ENCODE measurements at places on chromosomes 1 and 21.
A peak's percentile ranks its signal among the peaks of the same experiment; 100 is the strongest.

DNA sequence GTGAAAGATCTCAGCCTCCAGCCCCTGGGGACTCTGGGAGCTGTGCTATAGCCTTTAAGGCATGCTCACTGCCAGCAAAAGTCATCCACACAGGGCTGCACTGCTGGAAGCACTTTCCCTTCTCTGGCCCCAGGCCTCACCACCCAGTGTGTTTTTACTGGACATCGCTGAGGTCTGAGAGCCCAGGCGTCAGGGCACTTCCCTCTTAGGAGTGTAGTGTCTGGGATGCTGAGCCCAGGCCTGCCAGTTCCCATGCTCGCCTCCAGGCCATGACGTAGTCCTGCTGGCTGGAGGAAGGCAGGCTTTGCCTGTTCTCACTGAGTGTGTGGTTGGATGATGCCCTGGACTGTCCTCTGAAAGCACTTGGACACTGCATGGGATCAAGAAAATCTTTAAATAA lies 101.2 kb downstream of the GDAP2 start:
- no peak for DNase-seq

DNA sequence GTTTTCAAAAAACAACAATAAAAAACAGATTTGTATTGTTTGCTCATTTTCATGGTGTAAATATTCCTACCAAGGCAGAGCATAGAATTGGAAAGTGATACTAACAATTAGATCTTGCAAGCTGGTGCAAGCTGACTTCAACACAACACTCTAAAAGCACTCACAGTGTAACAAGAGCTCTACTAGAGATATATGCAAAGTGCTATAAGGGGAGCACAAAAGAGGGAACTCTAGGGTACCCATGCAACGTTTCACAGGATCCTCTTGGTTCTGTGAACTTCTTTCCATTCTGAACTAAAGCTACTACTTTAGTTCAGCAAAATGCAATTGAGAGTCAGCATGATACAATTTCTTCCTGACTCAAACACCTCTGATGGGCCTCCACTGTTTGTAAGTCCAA lies 78.3 kb downstream of the ATP1B1 start:
- DNase-seq = no peak

GRCh38 chr1:211483896-211484612 lies 7.9 kb downstream of the RD3 start:
- DNase-seq = no peak

- no peak for DNase-seq
Measured at GRCh38 chr1:1619917-1620361, 4.6 kb downstream of the MIB2 start.

- DNase-seq = no peak
Measured at GRCh38 chr21:35217504-35218060, 168.5 kb upstream of the RUNX1 start.

DNA sequence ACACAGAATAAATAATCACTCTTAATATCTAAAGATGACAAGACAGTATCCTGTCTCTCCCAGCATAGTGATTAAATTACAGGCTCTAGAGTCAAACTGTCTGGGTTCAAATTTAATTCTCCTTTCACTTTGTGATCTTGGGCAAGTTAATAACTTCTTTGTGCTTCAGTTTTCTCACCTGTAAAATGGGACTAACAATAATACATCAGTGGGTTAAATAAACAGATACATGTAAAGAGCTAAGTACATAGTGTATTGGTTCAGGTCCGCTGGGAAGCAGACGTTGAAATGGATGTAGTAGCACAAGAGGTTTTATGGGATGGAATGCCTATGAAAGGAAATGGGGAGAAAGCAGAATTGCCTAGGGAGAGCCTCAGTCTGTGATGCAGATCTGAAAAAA lies 10.7 kb downstream of the ZFYVE9 start:
- no peak for DNase-seq

- DNase-seq = no peak
Measured at GRCh38 chr1:152673016-152673415, 2.1 kb upstream of the LCE2C start.

DNA sequence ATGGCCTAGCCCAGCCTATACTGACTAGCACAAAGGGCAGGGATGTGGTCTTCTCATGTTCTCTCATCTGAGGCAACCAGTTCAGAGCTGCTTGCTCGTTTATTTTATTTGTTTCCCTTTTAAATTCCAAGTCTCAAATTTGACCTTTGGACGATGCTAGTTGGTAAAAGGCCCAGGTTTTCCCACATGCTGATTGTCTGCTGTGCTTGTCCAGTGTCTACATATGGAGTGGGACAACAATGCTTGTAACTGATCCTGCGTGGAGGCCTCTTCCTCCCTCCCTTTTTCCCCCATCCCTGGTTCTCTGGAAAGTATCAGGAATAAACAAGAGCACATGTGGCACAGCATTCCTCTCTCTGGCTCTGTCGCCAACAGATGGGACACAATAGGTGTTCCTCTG lies 34.0 kb upstream of the BEND5 start:
- no peak for DNase-seq

DNA sequence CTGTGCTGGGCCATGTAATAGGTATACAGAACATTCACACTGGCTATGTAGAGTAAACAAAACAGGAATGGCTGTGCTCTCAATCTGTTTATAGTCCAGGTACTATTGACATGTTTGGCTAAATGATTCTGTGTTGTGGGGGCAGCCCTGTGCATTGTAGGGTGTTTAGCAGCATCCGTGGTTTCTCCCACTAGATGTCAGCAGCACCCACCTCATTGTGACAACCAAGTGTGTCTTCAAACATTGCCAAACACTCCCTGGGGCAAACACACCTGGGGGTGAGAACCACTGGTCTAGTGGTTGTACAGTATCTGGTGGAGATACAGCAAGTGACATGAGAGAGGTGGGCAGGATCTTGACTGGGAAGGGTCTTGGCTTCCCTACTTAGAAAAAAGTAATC lies 80.4 kb upstream of the SPATA6 start:
- DNase-seq = no peak

- no peak for DNase-seq
Measured at GRCh38 chr21:34227386-34227852, 136.4 kb upstream of the KCNE2 start.

- no peak for DNase-seq
Measured at GRCh38 chr1:172902861-172903381, 147.8 kb downstream of the TNFSF18 start.

- DNase-seq = no peak
Measured at GRCh38 chr1:115184260-115184950, 95.1 kb upstream of the TSPAN2 start.

DNA sequence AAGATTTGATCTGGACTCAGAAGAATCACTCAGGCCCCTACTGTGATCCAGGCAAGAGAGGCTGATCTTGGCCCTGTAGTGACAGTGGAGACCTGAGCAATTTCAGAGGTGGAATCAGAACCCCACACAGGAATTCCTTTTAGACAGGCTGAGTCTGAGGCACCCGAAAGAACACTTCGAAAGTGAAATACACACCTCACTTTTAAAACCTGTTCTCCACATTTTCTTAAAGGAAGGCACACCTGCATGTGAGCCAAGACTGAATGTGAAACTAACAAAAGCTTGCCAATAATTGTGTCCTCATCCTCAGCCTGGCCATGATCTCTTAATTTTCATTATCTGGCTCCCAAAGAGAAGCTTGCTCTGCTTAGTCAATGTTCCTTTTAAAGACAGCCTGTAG lies 32.2 kb downstream of the SIPA1L2 start:
- no peak for DNase-seq

DNA sequence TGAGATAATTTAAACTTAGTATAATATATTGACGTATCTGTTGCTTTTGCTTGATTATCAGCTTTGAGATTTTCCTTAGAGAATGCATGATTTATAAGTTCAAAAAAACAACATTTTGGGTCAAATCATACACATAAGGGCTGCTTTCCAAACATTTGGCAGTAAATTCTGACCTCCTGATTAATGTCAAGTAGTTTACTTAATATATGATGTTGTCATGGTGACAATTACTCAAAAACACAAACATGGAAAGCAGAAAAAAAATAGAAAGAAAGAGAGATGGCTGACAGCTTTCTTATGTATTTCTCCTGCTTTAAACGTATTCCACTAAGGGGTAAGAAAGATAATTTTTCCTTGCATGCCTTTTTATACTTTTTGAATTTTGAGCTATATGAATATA lies 258.2 kb upstream of the C1orf105 start:
- no peak for DNase-seq

- DNase-seq = peak; percentile 81
Measured at GRCh38 chr1:116763116-116763786, 9.0 kb downstream of the CD2 start.

DNA sequence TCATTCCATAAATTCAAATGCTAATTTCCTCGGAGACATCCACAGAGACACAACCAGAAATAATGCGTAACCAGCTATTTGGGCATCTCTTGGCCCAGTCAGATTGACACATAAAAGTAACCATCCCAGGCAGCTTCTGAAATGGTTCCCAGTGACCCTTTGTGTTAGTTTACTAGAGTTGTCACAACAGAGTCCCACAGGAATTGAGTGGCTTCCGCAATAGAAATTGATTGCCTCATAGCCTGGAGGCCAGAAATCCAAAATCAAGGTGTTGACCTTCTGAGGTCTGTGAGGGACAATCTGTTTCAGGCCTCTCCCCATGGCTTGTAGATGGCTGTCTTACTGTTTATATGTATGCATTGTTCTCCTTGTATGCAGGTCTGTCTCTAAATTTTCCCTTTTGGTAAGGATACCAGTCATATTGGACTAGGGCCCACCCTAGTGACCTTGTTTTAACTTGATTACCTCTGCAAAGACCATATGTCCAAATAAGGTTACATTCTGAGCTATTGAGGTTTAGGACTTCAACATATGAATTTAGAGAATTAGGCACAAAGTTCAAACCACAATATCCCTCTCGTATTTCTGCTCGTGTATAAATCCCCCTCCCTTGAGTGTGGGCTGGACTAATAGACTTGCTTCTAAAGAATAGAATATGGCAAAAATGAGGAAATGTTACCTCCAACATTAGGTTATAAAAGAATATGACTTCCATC lies 78.2 kb upstream of the FGGY start:
- DNase-seq = no peak

- DNase-seq = no peak
Measured at GRCh38 chr1:188706742-188707141, 1770.9 kb downstream of the BRINP3 start.

- DNase-seq = no peak
Measured at GRCh38 chr1:118960567-118961136, 27.5 kb downstream of the TBX15 start.

DNA sequence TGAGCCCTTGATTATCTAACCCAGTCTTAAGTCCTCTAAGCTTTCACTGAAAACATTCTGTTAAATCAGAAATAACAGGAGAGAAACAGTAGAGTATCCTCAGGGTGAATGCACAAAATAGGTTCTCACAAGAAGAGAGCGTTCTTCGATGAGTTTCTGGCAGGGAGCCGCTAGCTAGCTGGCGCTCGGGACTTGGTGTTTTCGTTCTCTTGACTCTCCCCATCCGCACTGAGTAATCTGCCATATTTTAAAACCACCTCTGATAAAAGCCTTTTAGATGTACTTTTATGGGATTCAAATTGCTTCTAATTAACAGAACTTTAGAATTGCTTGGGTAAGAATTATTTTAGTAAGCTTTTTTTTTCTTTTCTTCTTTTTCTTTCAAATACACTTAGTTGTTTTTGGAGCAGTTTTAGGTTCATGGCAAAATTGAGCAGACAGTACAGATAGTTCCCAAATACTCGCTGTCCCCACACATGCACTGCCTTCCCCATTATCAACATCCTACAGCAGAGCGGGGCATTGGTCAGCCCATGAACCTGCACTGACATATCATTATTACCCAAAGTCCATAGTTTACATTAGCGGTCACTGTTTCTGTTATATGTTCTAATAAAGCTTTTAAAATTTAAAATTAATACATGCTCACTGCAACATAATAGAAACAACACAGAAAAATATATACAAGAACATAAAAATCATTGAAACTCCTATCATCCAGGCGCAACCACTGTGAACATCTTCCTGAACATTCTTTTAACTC lies 35.4 kb downstream of the PRDM2 start:
- no peak for DNase-seq

- no peak for DNase-seq
Measured at GRCh38 chr1:42961312-42962091, 2.8 kb upstream of the SLC2A1 start.

GRCh38 chr1:60071296-60071695 lies 2.3 kb downstream of the C1orf87 start:
- DNase-seq = no peak

- no peak for DNase-seq
Measured at GRCh38 chr1:18989176-18989799, 32.8 kb upstream of the IFFO2 start.

- no peak for DNase-seq
Measured at GRCh38 chr1:214282630-214283242, 1.8 kb downstream of the SMYD2 start.

- DNase-seq = no peak
Measured at GRCh38 chr1:163912170-163912884, 590.6 kb downstream of the NUF2 start.

DNA sequence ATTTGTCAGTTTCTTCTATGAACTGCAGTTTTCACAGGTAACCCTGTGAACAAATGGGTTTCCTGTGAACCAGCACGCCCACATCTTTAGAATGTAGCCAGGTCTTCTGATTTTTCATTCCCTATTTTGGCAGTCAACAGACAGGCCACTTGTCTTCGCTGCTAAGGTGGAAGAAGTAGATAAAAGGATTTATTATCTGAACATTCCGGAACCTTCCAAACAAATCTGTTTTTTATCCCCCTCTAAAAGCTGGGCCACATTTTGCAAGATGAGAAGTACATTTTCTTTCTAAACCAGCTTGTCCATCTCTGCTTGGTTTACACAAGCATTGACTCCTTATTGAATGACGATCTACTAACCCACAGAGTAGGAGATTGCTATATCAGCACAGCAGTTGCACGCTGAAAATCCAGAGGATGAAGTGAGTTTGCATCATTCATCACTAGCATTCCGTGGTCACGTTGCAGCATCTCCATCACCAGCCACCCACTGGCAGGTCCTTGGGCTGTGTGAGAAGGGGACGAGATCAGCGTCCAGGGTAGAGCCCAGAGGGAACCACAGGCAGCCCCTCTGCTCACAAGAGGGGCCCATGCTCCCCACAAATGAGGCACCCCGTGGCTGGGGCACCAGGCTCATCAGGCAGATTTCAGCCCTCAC lies 83.5 kb downstream of the TOMM20 start:
- DNase-seq = no peak

GRCh38 chr1:99603699-99604560 lies 42.0 kb upstream of the PALMD start:
- DNase-seq = no peak

DNA sequence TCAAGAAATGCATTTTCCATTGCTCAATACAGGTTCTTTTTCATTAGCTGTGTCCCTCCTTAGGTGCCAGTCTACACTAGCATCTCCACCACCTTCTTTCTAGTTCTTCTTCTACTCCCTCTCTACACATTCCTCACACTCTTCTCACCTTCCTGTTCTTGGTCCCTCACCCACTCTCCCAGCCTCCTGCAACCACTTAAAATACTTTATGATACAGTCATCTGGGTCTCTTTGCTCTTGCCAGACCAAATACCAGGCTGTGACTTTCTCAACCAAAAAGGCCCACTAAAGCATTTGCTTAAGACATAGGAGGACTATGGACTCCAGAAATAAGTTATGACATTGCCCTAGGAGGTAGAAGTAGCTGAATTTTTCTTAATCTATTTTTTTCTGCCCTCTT lies 35.1 kb downstream of the PIGM start:
- DNase-seq = no peak
